NT2/D1 (cell line): ENCODE measurements at places on chromosomes 2 and 18.
A peak's percentile ranks its signal among the peaks of the same experiment; 100 is the strongest.

GRCh38 chr2:3535794-3536681, 16.7 kb upstream of the ADI1 start:
- DNase-seq = no peak

- DNase-seq = no peak
These were observed 1.6 kb upstream of the ATP9B start for GRCh38 chr18:79067611-79068010.

- no peak for DNase-seq
These were observed 28.8 kb downstream of the ITGAV start for GRCh38 chr2:186618696-186619095.

DNA sequence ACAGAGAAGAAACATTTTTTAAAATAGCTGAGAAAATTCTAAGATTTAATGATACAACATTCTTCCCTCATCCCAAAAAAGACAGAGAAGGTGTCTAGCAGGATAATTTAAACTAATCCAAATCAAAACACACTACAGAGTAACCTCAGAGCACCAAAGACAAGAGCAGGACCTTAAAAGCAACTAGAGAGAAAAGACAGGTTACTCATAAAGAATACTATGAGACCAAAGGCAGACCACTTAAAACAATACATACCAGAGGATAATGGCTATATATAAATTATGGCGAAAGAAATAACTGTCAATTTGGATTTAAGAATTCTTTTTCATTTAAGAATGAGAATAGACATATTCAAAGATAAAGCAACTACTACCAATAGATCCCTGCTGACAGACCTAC, 40.0 kb downstream of the HDLBP start:
- no peak for DNase-seq

GRCh38 chr18:59742325-59743111, 45.3 kb upstream of the CCBE1 start:
- no peak for DNase-seq

DNA sequence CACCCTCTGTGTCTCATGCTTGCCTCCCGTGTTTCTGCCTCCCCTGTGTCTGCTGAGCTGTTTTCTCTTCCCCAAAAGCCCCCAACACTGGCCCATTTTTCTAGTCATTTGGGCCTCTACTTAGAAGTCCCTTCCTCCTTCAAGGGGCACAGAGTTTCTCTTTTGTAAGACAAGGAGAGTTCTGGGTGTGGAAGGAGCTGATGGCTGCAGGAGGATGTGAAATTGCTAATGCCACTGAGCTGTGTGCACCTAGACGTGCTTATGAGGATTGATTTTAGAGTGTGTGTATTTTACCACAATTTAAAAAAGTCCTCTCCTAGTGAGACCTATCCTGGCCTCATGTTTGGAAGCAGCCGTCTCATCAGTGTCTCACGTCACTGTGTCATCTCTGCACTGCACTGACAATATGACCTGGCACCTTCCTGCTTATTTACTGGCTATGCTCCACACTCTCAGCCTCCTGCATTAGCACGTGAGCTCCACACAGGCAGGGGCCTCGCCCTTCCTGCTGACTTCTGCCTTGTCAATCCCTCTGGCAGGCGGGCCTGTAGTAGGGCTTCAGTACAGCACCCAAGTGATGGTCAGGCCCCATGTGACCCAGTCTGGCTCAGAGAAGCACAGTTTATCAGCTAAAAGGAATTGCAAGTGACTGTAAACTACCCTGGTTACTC, 8.0 kb upstream of the MBP start:
- no peak for DNase-seq

GRCh38 chr2:100142393-100142792, at the start of gene AFF3:
AFF3 (minus strand) TSS chr2:100142590; CDS start chr2:100104454, 38,136 bp downstream.
- DNase-seq = no peak

- no peak for DNase-seq
These were observed 3.4 kb downstream of the TMEM18 start for GRCh38 chr2:673615-674320.

- peak; percentile 48 for DNase-seq
These were observed 2.6 kb downstream of the MAP2 start for GRCh38 chr2:209426432-209426831.

GRCh38 chr2:98818164-98818563, 87.2 kb upstream of the MGAT4A start:
- no peak for DNase-seq

- no peak for DNase-seq
These were observed 69.6 kb upstream of the GYPC start for GRCh38 chr2:126586317-126586716.

GRCh38 chr2:128282246-128282975, 36.3 kb downstream of the HS6ST1 start:
- DNase-seq = no peak

DNA sequence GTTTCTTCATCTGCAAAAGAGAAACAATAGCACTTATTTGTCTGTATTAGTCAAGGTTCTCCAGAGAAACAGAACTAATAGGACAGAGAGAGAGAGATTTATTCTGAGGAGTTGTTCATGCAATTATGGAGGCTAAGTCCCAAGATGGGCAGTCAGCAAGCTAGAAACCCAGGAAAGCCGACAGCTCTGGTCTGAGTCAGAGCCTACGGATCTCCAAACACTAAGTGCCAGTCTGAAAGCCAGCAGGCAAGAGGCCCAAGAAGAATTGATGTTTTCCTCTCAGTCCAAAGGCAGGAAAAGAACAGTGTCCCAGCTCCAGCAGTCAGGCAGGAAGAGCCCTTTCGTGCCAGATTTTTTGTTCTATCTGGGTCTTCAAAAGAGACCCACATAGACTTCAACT, 36.5 kb upstream of the SLC66A3 start:
- no peak for DNase-seq

DNA sequence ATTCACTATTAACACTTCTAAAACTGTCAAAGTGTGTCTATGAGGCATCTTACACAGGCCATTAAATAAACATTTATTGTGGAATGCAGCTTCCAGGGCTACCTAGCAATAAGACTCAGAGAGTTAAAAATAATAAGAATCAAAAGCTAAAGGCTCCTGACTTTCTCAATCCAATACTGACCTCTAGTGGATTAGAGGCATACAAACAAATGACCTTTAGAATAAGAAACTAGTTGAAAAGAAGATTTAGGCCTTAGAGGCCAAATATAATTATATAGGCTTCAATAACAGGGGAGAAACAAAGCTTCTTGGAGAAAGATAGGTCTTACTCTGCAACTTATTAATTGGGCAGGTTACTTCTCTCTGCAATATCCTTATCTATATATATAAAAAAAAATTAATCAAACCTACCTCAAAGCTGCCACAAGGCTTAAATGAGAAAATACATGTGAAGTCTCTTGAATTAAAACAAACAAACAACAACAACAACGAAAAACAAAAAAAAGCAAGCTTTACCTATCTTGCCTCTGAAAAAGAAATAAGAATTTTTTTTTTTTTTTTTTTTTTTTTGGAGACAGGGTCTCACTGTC, 246.1 kb downstream of the EXOC6B start:
- DNase-seq = peak; percentile 13

DNA sequence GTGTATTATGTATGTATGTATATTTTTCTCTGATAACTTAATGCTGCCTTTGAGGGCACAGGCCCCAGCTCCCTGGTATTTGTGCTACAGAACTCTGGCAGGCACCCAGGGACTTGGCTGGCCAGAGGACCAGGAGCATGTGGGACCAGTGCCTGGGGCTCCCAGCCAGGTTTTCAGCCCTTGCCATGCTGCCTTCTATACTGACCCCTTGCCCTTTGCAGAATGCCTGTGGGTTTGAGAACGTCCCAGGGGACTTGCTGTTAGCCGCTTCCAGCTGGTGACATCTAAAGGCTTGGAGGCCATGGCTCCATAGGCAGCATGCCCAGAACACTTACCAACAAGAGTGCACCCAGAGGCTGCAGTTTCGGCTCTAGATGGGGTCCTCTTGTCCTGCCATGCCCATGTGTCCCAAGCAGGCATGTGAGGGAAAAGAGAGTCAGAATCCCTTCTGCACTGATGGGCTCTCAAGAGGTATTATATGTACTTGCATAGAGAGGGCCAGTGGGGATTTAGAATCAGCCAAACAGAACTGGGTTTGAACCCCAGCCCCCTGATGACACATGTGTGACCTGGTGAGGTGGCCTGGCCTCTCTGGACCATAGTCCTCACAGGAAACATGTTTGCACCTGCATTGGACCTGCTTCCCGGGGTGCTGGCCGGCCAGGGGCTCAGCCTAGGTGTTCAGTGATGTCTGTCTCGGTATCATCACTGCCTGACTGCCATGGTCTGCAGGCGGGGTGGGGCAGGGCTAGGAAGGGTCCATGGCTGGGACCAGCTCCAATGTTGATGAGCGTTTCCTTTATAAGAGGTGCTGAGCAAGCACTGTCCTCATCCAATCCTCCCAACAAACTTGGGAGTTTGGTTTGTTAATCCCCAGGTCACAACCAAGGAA, 119.2 kb upstream of the FHL2 start:
- DNase-seq = no peak

DNA sequence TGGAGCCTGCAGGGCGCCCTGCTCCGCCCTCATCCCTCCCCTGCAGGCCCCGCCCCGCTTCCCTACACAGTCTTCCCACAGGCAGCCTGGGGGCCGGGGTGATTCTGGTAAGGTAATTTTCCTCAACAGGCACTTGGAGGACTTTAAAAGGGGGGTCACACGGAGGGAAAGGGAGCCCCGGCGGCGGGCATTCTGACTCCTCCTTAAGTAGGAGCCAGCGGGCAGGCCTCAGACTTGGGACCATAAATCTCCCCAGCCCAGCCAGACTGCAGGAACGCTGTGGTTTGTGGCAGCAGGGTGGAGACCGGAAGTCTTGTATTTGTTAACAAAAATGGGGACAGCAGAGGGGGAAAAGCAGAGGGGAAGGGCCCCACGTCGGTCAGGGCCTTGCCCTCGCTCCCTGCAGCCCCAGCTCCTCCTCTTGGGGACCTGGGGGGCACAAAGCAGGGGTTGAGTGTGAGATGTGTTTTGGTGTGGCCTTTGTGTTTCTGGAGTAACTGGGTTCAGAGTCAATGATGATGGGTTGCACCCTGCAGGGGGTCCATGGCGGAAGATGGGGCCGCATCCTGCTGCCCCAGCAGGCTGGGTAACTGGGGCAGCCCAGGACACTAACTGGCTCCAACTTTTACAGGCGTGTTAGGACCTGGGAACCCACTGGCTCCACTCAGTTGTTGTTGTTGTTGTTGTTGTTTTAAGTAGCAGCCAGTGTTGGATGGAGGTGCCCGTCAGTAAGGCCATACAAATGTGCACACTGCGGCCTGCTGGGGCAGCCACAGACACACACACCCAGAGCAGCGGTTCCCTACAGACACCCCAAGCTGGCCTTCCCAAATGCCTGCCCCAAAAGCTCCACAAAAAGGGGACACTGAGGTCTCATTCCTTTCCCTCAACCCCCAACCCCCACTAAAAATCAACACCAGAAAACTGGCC, 27.7 kb downstream of the SMAD7 start:
- no peak for DNase-seq

GRCh38 chr18:34880882-34881834, 160.1 kb upstream of the MAPRE2 start:
- no peak for DNase-seq

- no peak for DNase-seq
These were observed 20.8 kb upstream of the TNP1 start for GRCh38 chr2:216880509-216881184.

DNA sequence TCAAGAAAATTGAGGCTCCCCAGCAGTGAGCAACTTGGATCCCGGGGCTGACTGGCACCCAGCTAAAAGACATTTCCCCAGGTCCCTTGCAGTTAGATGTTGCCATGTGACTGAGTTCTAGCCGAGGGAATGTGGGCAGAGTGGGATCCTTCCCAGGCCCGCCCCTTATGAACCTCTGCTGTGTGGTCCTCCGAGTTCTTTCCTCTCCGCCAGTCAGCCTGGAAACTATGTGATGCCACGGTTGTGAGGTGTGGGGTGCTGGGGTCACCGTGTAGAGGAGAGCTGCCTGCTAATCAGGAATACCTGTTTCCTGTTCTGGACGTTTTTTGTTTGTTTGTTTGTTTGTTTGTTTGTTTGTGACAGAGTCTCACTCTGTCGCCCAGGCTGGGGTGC, 45.5 kb downstream of the TMEM37 start:
- no peak for DNase-seq

- no peak for DNase-seq
These were observed 65.1 kb downstream of the TMEM182 start for GRCh38 chr2:102826904-102827303.

DNA sequence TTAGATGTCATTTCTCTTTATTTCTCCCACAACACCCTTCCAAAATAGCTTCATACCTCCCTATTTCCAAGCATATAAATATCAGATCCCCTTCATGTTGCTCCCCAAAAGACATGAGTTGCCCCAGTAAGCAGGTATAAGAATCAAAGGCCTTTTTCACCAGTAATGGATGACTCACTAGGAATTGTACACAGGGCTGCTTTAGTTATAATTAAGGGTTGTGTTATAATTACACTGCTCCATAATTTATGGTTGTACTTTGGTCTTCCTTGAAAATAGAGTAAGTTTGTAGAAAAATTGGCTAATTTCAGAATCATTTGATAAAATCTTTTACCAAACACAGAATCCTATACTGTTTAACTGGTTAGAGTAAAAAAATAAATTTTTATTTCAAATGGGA, 8.8 kb upstream of the AQP4 start:
- DNase-seq = no peak

- DNase-seq = no peak
These were observed 246.3 kb upstream of the RASGRP3 start for GRCh38 chr2:33230195-33230594.

DNA sequence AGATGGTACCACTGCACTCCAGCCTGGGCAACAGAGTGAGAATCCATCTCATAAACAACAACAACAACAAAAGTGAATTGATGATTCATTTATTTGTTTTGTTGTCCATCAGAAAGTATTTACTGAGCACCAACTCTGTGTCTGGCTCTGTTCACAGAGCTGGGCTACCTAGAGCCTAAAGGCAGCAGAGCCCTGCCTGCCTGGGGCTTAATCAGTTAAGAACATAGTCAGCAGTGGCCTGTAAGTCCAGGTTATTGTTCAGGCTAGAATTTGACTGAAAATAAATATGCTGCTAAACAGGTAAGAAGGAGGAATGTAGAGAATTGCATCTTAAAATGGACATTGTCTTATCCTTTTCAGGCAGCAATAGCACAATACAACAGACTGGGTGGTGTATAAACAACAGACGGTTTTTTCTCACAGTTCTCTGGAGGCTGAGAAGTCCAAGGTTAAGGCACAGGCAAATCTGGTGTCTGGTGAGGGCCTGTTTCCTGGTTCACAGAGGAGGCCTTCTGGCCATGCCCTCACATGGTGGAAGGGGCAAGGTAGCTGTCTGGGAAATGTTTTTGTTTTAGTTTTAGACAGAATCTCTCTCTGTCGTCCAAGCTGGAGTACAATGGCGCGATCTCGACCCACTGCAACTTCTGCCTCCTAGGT, 22.2 kb upstream of the ARL4C start:
- no peak for DNase-seq

GRCh38 chr2:162824304-162824703, 14.3 kb downstream of the KCNH7 start:
- no peak for DNase-seq

GRCh38 chr18:13252686-13253410, 34.3 kb downstream of the LDLRAD4 start:
- DNase-seq = no peak
